ENCODE measurements at places on chromosomes 2 and 18.

- DNase-seq, result no peak
These were observed 80.2 kb upstream of the SNTG2 start for GRCh38 chr2:870426-870825.

GRCh38 chr2:215171151-215171550 is 32.7 kb upstream of the ABCA12 start:
- peak; percentile 5 for DNase-seq

DNA sequence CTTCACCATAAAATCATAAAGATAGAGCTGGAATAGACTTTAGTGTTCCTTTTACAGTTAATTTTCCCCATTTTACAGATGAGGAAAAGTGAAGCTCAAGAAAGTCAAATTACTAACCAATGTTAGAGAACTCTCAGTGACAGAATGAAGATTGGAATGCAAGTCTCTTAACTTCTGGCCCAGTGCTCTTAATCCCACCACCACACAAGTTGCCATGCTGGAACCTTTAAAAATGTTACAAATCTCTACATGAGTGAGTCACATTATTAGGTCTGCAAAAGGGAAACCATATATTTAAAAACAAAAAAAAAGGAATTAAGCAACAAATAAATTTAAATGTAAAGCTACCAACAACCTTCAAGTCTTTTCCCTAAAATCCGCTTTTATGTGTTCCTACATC is 3.5 kb downstream of the NCKAP1 start:
- no peak for DNase-seq

DNA sequence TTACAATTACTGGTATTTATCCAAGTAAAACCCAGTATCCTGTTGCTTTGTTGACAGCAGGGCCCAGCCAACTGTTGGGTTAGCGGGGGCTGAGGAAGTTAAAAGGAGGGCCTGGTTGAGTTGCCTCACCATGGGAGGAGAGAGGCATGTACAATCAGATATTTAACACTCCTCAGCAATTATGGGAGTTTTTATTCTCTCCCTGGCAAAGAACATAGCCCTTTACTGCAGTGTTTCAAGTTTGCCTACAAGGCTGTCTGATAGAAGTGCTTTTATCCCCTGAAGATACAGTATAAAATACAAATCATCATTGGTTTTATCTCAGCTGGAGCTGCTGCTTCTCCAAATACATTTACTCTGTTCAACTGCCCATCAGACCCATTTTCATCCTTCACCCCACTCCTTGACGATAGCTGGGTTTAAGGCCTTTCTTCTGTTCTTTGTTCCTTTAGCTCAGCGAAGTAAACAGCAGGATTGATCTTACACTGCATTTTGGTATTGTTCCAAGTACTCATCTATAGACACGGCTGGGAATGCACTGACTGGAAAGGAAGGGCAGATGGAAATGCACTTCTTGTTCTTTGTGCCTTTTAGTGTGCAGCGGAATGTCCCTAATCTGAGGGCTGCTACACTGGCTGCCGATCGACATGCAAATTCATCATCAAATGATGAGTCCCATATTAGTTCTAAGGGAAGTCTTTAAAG is 402.5 kb upstream of the SPRED2 start:
- DNase-seq, result peak; percentile 1

DNA sequence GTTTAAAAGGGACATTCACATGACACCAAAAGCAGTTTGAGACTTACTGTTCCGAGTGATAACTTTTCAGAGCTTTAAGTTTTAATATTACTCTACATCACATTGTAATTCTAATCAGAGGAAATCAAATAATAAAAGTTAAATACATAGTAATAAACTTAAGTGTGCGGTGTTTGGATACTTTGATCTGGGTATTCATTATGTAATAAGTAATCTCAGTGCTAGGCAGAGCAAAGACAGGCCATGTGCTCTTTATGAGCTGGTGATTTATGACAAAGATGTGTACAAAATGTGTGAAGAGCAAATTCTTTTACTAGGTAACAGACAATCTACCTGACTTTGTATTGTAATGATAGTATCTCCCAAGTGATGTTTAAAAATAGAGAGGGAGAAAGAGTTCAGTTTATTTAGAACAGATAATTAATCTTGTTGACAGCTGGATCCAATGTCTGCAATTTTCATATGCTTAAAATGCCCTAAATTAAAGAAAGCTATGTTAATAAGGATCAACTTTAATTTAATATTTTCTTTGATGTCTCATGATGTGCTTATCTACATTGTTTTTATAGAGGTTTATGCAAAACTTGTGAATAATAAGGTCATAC is 4.4 kb downstream of the CFAP221 start:
- DNase-seq, result no peak

DNA sequence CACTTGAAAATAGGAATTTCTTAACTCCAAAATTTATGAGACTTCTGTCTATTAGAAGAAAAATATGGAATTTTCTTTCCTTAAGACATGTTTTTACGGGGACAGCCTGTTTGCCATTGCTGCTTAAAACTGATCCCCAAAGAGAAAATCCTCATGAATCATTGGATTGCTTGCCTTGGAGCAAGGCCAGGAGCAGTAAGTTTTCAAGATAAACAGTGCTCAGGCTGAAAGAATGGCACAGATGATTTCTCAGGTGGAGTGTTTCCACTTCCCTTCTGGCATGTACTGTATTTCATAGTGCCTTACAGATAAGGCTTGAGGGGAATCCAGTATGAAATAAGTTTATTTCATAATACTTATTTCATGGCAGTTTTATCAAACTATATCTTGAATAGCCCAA is 74.3 kb upstream of the MMADHC start:
- DNase-seq, result no peak

GRCh38 chr2:70525032-70525431 is 28.6 kb downstream of the TGFA start:
- DNase-seq, result no peak
